NCI-H2029 (cell line): ENCODE measurements at places on chromosomes 1 and 21.

DNA sequence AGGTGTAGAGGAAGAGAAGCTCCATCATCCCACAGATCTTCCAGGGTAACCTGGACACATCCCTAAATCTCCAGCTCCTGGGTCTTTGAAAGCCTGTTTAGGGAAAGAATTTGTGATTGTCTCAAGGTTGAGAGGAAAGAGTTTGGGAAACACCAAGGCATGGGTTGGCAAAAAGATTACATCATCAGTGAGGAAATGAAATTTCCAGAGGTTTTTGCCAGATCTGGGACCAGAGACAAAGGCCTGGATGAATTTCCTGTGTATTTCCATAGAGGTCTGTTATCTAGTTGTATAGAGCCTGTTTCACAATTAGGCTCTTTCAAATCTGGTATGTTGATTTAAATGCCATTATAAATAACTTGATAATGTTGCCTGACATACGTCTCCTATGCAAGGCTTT lies 82.3 kb downstream of the GPR89B start:
- no peak for DNase-seq

DNA sequence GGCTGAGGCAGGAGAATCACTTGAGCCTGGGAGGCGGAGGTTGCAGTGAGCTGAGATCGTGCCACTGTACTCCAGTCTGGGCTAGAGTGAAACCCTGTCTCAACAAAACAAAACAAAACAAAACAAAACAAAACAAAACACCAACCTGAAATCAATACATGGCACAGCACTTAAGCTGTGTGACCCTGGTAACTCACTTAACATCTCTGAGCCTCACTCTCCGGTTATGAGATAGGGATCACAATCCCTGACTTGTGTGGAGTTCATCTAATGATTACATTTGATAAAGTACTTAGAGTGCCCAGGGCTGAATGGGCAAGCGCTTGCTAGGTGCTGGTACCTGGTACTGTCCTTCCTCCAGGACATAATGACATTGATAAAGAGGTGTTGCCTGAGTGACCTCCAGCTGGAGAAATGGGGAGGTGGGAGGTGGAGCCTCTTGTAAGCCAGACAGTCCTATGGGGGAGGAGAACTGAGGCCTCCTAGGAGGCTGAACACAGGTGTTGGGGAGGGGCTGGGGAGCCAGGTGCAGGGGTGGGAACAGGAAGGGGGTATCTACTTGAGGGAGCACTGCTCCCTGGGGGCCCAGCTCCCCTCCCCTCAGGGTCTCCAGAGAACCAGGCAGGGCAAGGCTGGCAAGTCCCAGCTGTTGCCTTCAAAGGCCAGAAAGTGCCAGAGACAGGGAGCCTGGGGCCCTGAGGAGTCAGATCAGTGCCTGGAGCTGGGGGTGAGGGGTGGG lies 17.9 kb downstream of the FOXO6 start:
- DNase-seq = peak; percentile 68

DNA sequence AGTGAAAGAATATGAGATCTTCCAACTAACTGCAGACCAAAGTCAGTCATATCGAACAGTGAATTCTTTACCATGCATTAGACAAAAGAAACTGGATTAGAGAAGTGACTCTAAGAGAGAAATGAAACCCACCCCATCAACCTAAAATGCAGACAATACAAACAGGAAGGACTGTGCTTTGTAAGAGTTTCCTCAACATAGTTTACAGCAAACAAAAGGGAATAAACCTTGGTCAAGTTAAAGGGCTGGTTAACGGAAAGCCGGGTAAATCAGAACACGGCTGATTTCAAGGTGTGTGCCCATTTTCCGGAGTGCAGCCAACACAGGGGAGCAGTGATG lies 39.2 kb downstream of the SIPA1L2 start:
- no peak for DNase-seq

DNA sequence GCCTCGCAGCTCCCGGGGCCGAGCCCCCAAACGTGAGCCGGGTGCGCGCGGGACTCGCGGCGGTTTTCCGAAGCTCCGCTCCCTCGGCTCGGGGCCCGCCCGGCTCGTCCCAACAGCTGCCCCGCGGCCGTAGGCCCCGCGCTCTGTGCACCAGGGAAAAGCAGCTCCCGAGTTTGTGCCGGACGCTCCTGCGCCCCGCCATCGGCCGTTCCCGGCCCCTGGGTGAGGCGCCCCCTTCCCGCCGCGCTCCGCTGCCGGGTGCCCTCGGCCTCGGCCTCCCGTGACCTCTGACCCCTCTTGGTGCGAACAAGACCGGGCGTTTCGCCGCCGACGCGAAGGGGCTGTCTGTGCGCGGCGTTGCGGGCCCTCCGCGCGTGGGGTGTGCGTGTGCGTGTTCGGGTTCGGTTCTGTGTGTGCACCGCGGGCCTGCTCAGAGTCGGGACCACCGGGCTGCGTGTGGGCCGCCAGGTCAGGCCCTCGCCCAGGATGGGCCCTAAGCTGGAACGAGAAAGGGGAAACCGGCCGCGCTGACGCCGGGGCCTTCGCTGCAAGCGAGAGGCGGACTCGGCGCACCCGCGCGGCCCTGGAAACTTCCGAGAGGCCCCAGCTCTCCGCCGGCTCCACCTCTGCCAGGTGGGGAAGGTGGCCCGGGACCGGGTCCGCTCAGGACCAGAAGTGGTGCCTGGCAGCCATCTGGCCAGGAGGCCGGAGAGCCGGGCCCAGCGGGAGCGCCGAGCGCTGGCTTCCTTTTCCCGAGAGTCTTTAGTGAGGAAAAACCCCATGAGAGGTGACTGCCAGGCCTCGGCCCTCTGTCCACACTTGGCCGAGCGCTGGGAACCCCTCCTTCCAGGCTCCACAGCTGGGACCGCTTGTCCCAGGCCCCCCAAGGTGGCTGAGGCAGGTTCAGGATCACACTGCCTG lies 1.9 kb downstream of the PRDM16 start:
- no peak for DNase-seq

DNA sequence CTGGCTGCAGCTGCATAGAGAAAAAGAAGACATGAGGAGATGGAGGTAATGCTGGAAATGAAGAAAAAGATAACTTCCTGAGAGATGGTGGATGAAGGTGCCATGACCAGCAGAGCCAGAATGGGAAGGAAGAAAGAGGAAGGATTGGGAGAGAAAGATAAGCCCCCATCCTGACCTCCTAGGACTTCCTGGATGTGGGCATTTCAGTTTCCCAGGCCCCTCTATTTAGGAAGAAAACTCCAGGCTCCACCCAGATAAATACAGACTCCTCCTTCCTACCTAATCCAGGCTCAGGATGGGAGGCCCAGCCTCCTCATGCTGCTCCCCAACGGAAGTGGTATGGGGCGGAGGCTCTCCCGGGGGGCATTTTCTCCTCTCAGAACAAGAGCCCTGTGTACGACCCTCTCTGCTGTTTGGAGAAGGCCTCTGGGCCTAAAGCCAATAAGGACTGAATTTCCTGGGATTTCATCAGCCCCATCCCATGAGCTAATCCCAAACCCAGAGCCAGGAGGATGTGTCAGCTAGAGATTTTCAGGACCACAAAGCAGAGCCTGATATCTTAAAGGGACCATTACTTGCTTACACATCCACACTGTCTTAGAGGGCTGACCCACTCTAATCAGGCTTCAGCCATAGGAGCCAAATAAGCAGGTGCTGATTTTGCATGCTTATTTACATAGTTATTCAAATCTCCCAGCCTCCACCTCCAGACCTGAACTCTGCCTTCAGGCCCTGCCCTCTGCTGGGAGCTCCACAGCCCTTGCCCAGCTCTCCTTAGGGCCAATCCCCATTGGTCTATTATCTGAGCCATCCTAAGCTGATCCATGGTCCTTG lies 5.1 kb upstream of the ARHGEF2 start:
- peak; percentile 82 for DNase-seq
